ENCODE measurements at places on chromosomes 4 and X.

DNA sequence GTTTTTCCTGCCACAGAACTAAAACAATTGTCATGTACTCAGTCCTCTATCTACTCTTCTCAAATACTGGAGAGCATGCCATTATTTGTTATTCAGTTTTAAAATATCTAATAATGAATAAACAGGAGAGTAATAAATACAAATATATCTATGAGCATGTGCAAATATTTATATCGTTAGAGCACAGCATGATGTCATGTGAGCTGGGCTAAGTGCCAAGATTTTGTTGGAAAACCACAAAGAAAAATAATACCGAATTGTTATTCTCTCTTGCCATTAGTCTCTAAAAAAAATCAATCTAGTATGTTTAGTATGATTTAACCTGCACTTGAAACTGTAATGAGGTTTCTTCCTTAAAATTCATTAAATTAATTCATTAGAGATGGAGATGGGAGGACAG lies 97.3 kb downstream of the DDX60 start:
- DNase-seq: no peak

- no peak for DNase-seq
Measured at GRCh38 chrX:111719426-111720210, 38.6 kb downstream of the ALG13 start.

- no peak for DNase-seq
Measured at GRCh38 chrX:2723286-2723879, 28.5 kb upstream of the XG start.

GRCh38 chrX:69600182-69600581 lies 15.7 kb upstream of the EDA start:
- DNase-seq: no peak

GRCh38 chrX:120485315-120485637 lies 16.2 kb upstream of the LAMP2 start:
- DNase-seq: no peak

- no peak for DNase-seq
Measured at GRCh38 chr4:168129046-168129772, 36.9 kb downstream of the ANXA10 start.

DNA sequence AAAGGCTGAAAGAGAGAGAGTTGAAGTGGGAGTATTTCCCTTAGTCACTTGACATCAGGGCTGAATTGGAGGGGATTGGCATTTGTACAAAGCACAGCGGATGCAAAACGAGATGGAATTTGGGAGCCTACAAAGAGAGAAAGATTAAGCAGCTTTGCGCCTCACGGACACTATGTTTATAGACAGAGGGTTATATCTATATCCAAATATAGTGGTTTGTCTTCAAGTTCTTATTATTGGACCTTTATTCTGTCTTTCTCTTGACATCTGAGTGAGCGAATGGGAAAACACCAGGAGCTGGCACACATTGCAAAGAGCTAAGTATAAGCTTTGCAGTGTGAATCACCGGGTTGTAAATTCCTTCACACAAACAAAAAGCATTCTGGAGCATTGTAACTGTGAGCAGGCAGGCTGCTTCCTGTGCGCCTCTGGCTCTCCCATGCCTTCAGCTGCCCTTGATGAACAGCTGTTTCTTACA lies 500.2 kb downstream of the STIM2 start:
- no peak for DNase-seq

- DNase-seq: no peak
Measured at GRCh38 chr4:31104577-31104976, 384.4 kb downstream of the PCDH7 start.

GRCh38 chr4:128468123-128468989 lies 180.7 kb upstream of the PGRMC2 start:
- DNase-seq: no peak

Data from stimulated activated CD8-positive, alpha-beta memory T cell treated with anti-CD3 and anti-CD28 coated beads, Interleukin-4, amount 100 ng/mL, for 24 hours (primary cell).